ENCODE measurements at places on chromosomes 7 and 10.

GRCh38 chr10:59372543-59372942 is 10.2 kb upstream of the FAM13C start:
- no peak for DNase-seq

DNA sequence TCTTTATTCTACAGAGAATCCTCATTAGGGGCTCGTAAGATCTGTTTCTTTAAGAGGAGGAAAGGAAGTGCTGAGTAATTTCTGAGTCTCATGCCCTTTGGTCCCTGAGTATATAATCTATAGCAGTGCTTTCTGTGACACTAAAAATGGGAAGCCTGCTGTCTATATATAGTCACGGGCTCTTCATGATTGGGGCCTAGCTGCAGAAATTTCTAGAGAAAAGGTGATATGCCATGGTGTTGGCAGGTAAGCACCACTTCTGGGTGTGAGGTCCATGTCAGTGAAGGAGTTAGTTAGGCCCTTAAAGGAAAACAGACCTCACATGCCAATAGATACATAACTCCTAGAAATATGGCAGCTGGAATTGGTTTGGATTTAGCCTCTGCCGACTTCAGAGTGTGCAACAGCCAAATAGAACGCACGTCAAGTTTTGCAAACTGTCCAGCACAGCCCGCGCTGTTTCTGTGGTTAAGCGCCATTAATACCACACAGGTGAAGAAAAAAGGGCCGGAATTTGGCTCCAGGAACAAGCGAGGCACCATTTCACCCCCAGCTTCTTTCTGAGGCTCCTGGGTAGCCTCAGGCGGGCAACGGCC is 123.2 kb downstream of the TACC2 start:
- no peak for DNase-seq

DNA sequence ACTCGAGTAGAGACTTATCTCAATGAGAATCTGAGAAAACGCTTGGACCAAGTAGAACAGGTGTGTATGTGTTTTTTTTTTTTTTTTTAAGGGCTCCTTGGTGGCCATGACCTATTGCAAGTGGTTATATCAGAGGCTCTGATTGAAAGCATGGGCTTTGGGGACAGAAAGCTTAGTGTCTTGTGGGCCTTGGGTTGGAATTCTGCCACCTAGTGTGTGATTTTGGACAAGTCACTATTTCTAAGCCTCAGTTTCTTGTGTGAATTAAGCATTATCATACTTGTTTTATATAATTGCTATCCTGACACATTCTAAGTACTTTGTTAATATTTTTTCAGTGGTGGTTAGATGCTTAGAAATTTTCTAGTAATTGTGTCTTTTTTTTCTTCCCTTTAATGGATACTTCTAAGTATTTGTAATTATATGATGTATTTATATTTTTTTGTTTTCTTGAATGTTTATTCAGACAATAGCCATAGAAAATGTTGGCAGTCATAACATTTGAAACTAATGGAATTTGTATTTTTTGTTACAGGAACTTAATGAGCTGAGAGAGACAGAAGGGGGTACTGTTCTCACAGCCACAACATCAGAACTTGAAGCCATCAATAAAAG is 33.1 kb downstream of the SMC3 start:
- no peak for DNase-seq

- DNase-seq: no peak
Observed at GRCh38 chr7:2010551-2011265, 222.0 kb downstream of the MAD1L1 start.

DNA sequence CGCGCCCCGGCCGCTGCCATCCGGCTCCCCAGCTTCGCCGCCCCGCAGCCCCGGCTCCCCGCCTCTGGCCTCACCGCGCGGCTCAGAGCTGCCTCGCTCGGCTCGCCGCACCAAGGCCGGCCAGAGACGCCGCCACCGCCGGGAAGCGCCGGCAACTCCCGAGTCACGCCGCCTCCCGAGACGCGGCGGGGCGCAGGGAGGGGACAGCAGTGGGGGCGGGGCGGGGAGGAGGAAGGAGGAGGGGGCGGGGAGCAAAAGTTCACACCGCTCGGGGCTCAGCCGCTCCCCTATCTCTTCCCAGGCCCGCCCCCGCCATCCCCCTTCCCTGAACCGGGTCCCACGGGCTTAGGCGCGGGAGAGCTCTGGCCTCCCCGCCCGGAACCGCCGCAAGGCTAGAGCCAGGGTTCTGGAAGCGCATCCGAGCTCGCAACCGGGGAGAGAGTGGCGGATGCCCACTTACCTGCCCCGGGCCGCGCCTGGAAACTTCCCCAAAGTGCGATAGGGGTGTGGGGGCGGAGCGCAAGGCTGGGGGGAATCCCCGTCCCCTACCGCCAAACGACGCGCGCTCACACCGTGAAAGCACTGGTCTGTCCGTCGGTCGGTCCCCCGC is 1.0 kb downstream of the CHST15 start:
- DNase-seq: peak; percentile 53

GRCh38 chr10:63901881-63902280 is 380.7 kb downstream of the REEP3 start:
- no peak for DNase-seq

- DNase-seq: no peak
Observed at GRCh38 chr7:132435016-132435990, 141.0 kb downstream of the PLXNA4 start.
